Activated CD4-positive, alpha-beta T cell treated with anti-CD3 and anti-CD28 coated beads, Interleukin-2, amount 50 U/mL, for 4 hours (primary cell): ENCODE measurements at places on chromosomes 4 and X.

DNA sequence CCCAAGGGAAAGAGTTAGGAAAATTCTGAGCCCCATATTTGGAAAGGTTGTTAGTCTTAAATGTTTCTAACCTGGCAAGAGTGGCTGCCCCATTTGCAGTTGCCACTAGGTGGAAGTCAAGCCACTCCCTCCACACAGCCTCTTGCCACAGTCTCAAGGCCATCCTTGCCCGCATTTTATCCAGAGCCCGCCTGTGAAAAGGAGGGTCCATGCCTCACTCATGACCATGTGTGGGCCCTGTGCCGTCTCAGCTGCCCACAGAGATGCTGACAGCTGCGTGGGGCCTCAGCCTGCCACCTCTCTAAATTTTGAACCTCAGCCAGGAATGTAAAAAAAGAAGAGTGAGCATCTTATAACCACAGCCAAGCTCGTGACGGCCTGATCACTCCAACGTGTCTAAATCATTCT is 201.5 kb upstream of the FAM241A start:
- no peak for DNase-seq

DNA sequence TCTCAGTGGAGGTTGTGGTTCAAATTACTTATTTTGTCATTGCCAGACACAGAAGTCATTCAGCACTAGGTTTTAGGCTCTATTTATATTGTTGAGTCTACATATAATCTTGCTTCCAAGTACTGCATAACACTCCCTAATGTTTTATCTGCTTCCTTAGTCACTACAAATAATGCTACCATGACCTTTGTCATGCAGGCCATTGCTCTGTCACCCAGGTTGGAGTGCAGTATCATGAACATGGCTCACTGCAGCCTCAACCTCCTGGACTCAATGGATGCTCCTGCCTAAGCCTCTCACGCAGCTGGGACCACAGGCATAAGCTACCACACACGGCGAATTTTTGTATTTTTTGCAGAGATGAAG is 23.5 kb upstream of the PDZD4 start:
- no peak for DNase-seq

- DNase-seq = no peak
These were observed at the start of gene HAND2 for GRCh38 chr4:173529477-173530325. TSS of gene HAND2 (minus strand) at chr4:173530229. CDS start at chr4:173529289, 940 bp downstream.

- DNase-seq = no peak
These were observed 88.3 kb downstream of the SLC34A2 start for GRCh38 chr4:25743971-25744370.
